Stimulated activated CD8-positive, alpha-beta memory T cell treated with anti-CD3 and anti-CD28 coated beads, Interleukin-4, amount 100 ng/mL, for 1 hour (primary cell): ENCODE measurements at places on chromosomes 3 and 15.

GRCh38 chr3:12515631-12516030 is 29.7 kb downstream of the MKRN2OS start:
- DNase-seq: no peak

GRCh38 chr3:62611541-62612240 is 238.3 kb upstream of the FEZF2 start:
- no peak for DNase-seq

GRCh38 chr15:82540984-82541431 is 751 bp upstream of the RPS17 start:
- no peak for DNase-seq

GRCh38 chr3:126937533-126937932 is 45.4 kb upstream of the PLXNA1 start:
- DNase-seq: no peak

- no peak for DNase-seq
Measured at GRCh38 chr3:153159771-153160397, 2.1 kb upstream of the RAP2B start.

- DNase-seq: no peak
Measured at GRCh38 chr3:5055357-5056110, 66.6 kb upstream of the ARL8B start.

GRCh38 chr3:148203297-148204010 is 494.2 kb upstream of the AGTR1 start:
- DNase-seq: no peak

GRCh38 chr3:173513123-173513522 is 115.6 kb downstream of the NLGN1 start:
- no peak for DNase-seq

DNA sequence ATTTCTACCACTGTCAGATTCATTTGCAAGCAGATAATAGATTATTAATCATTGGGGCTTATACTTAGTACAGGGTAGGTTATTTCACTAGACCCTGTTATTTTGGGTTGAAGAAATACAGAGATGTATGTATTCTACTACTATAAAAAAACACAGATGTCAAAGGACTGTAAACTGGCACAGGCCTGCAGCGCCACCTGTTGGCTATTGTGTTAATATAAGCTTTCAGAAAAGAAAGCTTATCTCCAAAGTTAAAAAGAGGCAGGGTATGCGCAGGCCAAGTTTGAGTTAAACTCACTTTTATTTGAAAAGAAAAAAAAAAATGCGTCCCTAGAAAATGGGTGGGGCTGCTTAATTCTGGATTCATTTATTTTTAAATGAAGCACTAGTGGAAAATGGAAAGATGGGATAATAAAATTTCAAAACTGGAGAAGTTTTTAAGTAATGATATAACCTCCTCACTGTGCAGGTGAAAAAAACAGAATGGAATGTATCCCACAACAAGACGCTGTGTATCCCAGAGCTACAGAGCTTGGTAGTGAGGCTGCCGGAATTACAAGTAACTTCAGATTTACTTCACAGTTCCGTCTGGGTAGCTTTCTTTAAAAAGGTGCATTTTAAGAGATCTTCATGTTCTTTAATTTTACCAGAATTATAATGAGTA is 407.2 kb upstream of the TGFBR2 start:
- DNase-seq: peak; percentile 38

DNA sequence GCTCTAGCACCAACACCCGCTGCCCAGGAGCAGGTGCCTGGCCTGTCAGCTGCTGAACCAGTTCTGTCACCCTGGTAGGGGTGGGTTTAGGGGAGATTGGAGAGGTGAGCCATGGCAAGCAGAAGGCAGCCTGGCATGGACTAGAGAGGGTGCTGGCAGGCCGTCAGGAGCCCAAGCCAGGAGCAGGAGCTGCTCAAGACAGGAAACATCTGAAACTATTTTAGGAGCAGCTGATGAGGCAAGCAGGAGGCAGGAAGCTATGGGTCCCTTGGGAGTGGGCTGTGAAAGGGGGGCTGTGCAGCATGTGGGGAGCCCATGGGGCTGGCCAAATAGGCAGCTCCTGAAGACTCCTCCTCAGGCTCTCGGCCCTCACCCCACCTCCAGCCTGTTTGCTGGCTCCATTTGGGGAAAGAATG is 2.3 kb downstream of the INKA1 start:
- no peak for DNase-seq

DNA sequence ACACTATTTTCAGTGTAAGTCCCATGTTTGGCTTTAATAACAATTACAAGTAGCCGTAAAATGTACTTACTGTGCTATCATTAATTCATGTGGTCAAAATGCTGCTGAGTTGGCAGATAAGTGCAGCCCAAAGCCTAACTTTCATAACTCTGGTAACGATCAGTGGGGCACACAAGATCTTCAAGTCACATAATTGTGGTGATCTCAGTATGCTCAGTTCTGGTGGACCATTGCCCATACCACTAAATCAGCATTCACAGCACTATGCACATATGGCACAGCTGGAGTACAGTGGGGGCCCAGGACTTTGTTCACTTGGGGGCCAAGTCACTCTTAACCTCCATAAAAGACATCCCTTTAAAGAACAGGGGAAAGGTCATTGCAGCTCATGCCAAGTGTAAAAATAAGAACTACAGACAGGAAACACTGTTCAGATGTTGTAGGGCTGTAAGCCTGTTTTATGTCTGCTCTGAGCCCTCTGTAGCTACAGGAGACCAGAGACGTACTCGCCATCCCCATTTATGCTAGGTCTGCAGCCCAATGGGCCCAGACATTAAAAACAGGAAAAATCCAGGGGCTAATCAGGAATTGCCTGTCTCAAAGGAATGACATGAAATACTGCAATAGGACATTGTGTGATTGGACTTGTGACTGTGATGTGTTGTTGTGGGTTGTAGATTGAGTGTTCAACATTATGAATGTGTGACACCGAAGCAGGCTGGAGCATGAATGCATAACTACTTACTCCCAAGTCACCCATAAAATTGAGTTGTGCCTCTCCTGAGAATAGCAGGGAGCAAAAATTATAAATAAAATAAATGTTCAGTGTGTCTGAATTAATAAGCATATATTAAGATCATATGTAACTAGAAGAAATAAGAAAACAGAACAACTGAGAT is 282.5 kb upstream of the EPHA3 start:
- no peak for DNase-seq

DNA sequence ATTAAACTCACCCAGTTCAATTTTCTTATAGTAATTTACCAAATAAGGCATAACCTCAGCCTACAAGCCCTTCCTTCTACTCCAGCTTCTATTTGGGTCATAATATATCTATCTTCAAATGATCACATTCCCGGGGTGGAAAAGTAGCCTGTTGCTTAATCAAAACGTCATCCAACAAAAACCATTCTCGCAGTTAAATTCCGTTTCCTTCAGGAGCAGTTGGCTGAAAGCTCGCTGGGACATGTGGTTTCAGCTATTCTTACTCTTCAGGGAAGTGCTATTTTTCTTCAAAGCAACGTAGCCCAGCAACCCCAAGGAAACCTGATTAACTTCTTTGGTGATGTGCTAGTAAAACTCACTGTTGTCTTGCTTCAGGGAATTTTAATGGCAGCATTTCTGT is 59.6 kb downstream of the MAGI1 start:
- no peak for DNase-seq

DNA sequence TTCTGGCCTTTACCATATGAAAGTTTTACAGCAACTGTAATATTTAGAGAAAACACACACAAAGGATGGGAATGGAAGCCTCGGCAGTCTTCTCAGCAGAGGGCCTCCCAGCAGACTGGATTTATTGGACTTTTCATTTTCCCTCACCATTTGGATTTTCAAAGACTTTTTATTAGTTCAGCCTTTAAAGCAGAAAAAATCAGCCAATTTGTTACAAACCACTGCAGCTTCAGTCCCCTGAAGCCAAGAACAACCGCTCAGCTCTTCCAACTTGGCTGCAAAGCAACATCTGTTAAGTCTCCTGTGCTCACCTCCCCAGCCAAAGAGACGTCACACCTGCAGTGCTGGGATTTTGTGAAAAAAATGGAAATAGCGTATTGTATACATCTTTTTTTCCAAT is 120.8 kb downstream of the GMPS start:
- DNase-seq: no peak

DNA sequence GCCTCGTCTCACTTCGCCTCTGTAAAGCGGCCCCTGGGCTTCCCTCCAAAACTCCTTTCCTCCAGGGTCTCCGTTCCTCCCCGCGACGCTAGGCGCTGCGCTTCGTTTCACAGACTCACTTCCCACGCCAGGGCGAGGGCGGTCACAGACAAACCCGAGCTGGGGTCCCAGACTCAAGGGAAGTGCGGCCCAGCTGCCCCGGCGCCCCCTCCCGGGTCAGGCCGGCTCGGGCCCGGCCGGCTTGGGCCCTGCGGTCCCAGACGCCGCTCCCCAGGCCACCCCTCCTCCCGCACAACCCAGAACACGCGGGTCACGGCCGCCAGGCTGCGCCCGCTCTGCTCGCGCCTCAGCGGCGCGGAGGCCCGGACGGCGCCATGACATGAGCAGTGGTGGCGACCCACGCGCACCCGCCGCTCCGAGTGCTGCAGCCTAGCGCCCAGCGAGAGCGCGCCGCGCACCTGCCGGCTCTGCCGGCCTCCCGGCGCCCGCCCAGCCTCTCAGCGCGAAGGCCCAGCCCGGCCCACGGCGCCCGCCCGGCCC is 547 bp downstream of the NUP210 start:
- no peak for DNase-seq

DNA sequence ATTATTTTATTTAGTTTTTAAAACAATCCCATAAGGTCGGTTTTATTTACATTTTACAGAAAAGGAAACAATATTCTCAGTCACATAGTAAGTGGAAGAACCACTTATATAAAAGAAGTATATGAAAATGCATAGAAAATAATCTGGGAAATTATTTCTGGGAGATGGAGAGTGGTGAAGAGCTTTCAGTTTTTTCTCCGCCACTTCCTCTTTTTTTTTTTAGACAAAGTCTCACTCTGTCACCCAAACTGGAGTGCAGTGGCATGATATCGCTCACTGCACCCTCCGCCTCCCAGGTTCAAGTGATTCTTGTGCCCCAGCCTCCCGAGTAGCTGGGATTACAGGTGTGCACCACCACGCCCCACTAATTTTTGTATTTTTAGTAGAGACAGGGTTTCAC is 21.2 kb downstream of the RAD51 start:
- DNase-seq: no peak

- DNase-seq: no peak
Measured at GRCh38 chr3:134134240-134134639, 104.5 kb upstream of the SLCO2A1 start.

DNA sequence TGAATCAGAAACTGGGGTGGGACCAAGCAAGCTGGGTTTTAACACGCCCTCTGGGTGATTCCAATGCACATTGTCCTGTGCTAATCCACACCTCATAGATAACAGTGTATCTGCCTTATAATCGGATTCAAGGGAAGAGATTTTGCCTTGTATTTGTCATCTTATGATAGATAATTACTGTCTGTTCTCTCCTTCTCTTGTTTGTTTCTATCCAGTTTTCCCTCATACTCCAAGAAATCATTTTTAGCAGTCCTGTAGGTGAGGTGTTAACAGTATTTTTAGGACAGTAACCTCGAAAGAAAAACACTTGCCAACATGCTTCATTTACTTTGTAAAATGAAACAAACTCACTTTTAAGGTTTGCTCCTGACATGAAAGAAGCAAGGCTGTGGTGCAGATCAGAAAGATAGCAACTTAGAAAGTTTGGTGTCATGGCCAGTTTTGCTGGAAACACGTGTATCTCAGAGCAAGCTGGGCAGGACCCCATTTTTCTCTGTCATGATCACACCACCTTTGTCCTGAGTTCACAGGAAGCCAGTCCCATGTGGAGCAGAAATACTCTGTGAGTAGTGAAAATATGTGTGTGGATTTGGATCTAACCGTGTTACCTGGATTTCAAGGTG is 72.6 kb downstream of the TRAK1 start:
- no peak for DNase-seq

DNA sequence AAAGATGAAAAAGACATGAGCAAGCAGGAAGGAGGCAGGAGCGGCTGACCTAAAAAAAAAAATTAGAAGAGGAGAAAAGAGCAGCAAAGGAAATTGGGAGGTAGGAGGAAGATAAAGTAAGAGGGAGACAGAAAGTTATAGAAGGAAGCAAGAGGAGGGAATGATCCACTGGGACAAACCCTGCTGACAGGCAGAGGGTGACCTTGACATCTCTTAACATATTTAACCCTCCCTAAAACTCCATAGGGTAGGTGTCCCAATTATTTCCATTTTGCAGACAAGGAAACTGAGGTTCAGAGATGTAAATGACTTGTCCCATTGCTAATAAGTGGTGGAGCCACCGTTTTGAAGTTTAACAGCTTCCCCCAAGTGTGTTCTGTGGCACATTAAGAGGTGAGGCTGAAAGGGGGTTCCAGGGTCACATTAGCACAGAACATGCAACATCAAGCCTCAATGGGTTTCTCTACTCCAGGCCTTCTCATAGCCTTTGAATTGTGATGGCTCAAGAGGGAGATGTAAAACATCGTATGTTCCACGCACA is 37.4 kb upstream of the PRICKLE2 start:
- no peak for DNase-seq

DNA sequence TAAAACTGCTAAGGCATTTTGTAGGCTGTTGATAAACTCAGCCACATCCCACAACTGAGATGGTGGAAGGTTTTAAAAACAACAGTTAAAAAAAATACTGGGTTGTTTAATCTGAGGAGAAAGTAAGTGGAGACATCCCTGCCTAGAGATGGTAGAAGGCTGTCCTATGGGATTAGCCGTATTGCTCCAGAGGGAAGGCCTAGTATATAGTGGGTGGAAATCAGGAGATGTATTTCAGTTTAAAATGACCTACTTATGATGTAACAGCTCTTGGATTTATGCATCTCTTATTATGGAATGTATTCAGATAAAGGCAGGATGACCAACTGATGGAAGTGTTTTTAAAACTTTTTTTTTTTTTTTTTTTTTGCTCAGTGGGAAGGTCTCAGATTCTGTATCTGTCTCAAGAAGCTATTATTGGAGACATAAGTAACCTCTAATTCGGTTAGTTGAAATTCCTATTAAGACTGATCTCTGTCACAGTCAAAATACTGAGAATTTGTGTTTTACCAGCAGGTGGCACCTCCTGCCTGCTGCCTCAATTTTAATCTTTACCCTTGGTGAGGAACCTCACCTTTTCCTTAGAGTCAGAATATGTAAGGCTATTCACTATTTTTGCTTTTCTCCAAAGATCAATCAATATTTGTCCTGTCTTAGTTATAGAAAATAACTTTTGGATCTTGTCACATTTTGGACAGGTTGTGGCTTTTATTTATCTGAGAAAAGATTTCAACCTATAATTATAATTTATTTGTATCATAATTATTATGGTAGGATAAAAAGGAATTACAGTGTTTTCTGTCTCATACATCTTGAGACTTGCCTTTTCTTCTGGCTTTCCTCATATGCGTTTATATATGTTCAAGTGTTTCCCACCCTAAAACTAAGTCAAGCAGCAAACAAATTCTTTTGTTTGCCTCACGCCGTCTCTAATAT is 63.0 kb downstream of the VPS8 start:
- no peak for DNase-seq
